ENCODE measurements at places on chromosomes 1 and 21.
A peak's percentile ranks its signal among the peaks of the same experiment; 100 is the strongest.

- peak; percentile 6 for DNase-seq
Observed at GRCh38 chr1:62318756-62319544, at the start of gene KANK4. TSS of gene KANK4 (minus strand) at chr1:62319434. CDS start at chr1:62281564, 37,870 bp downstream.

DNA sequence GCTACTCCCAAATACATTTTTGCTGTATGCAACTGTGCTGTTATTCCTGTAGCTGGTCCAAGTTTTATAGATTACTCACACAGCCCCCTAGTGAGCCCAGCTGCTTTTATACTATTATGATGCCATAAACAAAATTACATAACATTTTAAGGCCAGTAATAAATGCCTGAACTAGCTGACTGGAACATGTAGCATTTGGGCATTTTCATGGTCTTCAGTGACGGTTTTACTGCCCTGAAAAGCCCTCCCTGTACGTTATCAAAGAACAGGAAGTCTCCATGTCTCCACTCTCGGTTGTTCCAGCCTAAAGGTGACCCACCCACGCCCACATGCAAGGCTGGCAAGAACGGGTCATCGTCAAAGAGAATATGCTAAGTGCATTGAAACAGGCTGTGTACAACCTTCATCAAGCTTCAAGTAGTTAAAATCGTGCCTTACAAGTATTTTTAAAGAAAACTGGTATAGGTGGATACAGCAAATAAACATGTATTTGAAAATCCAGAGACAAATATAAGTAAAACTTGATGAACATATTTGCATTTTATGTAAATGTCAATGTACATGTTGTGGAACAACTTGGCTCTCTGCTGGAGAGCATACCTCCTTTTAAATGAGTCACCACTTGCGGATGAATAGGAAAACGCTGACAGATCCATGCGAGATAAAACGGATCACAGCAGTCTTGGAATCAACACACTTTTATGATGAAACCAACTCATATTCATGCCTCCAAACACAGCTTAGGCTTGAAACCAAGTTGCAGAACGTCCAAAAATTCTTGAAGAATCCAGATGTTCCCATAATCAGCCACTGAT, 520.5 kb downstream of the SMYD3 start:
- DNase-seq = no peak

- no peak for DNase-seq
Observed at GRCh38 chr1:14768582-14769304, 170.3 kb downstream of the KAZN start.

DNA sequence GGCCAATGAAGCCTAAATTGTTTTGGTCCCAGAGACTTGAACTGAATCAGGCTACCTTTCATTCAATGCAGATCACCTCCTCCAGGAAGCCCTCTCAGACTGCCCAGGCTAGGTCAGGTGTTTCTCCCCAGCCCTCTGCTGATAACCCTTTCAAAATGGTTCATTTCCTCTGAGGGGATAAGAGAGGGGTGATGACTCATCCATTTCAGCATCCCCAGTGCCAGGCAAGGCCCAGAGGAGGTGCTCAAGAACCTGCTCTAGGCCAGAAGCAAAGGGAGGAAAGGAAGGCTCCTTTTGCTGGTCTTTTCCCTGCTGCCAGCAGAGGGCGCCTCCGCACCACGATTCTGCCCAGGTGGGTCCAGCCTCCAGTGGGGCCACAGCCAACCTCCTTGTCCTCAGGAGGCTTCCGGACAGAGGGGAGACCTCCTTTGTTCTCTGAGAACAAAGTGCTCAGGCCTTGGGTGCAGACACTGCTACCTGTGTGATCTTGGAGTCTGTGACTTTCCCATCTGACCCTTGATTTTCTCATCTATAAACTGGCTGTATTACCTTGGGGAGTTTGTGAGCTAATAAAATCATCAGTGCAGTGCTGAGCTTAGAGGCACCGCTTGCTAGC, 45.3 kb upstream of the ARHGEF10L start:
- peak; percentile 77 for DNase-seq

- DNase-seq = no peak
Observed at GRCh38 chr1:169202791-169203665, 96.5 kb downstream of the ATP1B1 start.

DNA sequence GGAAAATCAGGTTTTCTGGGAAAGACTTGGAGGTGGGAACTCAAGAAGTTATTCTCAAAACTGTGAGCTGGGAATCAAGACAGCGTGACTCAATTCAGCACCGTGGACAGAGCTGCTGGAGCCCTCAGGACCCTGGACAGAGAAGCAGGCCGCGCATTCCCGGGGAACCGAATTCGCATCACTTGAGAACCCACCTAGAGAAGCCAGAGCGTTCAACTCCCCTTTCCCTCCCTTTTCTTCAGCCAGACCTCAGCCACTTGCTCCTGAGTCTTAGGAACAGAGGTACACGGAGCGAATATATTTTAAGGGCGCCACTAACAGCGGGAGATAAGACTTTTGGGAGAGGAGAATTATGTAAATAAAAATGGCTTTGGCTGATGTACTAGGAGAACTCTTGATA, 2.0 kb upstream of the LIN28A start:
- peak; percentile 77 for DNase-seq

GRCh38 chr1:8574985-8575384, 242.5 kb downstream of the RERE start:
- no peak for DNase-seq

GRCh38 chr1:1062348-1063163, 11.6 kb downstream of the RNF223 start:
- no peak for DNase-seq

DNA sequence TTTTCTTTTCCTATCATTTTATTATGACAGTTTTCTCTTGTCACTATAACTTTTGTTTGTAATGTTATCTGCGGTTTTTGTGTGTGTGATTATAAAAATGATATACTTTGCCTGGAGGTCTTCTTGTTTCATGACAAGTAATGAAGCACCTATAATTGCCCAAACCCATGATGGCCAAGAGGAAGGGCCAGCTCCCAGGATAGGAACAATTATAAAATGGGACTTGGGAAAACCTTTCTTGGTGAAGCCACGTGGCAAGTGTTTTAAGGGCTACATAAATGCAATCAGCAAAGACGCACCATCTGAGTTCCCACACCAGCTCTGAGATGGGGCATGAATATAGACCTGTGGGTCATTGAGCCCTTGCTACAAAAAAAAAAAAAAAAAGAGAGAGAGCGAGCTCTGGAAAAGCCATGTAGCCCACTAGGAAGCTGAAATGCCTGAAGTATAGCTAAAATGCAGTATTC, 462.6 kb upstream of the RUNX1 start:
- DNase-seq = no peak

DNA sequence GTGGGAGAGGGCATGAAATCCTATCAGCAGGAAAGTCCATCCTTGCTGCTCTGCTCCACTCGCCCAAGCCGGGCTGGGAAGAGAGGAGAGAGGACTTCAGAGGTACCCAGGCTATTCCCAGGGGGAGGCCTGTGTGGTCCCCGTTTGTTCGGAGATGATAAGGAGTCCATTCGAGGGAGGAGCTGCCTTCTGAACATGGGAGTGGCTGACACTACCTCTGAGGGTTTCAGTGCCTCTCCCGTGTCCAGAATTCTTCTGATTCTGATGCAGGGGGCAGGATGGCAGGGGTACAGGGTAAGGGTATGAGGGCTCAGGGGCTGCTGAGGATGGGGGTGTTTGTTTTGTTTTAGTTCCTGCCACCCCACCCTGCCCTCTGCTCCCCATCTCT, 40.4 kb downstream of the BACE2 start:
- no peak for DNase-seq

DNA sequence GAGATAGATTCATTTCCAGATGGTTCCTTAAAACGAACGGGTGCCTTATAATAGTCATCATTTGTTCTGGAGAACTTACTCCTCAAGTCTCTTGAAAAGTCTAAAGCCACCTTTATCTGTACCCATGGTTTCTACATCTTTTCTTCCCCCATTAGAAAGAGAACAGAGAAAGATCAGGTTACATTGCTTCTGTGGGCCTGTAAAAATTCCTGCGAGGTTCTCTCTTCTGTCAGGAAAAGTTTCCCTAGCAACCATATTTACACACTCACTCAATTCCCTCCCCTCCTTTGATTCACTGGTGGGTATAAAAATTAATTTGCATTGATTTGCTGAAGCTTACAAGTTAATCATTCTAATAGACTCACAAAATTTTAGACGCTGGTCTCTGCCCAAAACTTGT, 6.7 kb downstream of the PHC2 start:
- no peak for DNase-seq

GRCh38 chr1:19646377-19647319, 2.5 kb downstream of the NBL1 start:
- DNase-seq = no peak

DNA sequence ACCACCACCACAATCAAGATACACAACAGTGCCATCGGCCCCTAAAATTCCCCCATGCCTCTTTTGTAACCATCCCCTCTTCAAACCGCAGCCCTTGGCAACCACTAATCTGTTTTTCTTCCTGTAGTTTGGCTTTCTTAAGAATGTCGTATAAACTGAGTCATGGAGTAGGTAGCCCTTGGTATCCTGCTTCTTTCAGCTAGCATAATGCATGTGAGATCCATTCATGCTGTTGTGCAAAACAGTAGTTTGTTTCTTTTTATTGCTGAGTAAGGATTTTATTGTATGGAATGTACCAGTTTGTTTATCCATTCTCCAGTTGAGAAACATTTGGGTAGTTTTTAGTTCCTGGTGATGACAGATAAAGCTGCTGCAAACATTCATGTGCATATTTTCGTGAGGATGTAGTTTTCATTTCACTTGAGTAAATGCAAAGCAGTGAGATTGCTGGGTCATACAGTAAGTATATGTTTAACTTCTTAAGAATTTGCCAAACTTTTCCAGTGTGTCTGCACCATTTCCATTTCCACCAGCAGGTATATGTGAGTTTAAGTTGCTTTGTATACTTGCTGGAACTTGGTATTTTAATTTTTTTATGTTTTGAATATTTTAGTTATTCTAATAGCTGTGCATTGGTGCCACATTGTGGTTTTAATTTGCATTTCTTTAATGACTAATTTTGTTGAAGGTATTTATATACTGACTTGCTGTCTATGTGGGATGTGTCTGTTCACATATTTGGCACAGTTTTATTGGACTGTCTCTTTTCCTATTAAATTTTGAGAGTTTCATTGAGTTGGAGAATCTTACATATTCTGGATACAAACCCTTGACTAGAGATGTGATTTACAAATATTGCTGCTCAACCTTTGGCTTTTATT, 148.4 kb upstream of the MAP1LC3C start:
- DNase-seq = no peak

- DNase-seq = no peak
Observed at GRCh38 chr1:103461161-103462105, 64.1 kb upstream of the RNPC3 start.

DNA sequence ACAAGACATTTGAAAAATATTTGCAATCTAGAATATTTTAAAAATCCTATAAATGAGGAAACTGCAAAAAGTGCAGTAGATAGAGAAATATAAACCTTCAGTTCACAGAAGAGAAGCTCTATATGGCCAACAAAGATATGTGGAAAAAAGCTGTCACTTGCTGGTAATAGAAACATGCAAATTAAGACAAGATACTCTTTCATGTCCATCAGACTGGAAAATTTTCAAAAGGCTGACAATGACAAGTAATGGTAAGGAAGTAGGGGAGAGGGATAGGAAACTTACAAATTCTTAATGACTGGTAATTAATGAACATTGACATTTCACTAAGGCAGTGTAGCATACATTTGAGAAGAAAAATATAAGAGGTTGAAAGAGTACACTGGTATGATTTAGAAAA, 147.9 kb downstream of the MRPL39 start:
- DNase-seq = no peak

- no peak for DNase-seq
Observed at GRCh38 chr1:8874230-8875201, 4.0 kb downstream of the ENO1 start.

Data from stimulated activated CD4-positive, alpha-beta T cell treated with anti-CD3 and anti-CD28 coated beads, Interleukin-2, amount 100 ng/mL, for 24 hours (primary cell).